Cerebellum (tissue), 4 donors: ENCODE measurements at places on chromosomes 12 and 14. TPM values are rescaled to one million over a fixed set of nuclear protein-coding genes. Genes with fewer than 3 reads are reported as not detected.

Gene LYZ
- 6.4 TPM for total RNA-seq

Gene ESR2
- 3.7 TPM for total RNA-seq

Gene PTPRO
- total RNA-seq = 149 TPM

Gene OTX2
- 24.6 TPM for total RNA-seq
